ENCODE measurements at places on chromosomes 3 and 15. TPM values are rescaled to one million over a fixed set of nuclear protein-coding genes. Genes with fewer than 3 reads are reported as not detected.

Gene THRB
- total RNA-seq = 18.6 TPM

- peak; percentile 6 for DNase-seq
Measured at GRCh38 chr3:10315101-10315500, 5.8 kb downstream of the SEC13 start.

Gene GABRA5
- total RNA-seq = not detected

- no peak for DNase-seq
Measured at GRCh38 chr3:153894857-153895256, 226.3 kb upstream of the ARHGEF26 start.

- no peak for DNase-seq
Measured at GRCh38 chr3:114445233-114445632, 151.4 kb downstream of the TIGIT start.

DNA sequence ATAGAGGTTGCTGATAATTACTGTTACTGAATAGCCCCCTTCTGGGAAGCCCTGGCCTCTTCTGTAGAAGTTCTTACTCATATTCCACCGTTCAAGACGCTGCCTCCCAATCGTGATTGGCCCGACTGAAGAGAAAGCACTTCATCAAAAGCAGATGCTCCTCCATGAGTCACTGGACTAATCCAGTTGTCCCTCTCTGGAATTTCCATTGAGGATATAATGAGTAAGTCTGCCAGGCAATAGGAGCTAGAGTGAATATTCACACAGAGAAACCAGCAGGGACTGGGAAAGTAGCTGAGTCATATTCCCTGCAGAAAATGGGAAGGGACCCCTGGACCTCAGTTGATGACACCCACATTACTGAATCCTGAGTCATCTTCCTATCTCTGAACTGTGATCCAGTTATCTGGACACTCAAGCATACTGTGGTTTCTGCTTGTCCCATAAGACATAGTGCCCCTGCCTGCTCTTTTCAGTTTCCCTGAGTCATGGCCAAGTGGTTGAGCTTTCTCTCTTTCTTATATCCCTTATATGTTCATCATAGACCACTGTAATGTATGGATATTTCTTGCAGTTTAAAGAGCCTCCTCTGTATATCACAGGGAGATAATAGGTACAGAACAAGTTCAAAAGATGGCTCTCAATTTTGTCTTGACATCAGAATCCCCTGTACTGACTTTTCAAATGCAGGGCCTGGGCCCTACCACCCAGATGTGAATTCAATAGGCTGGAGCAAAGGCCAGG is 151.2 kb upstream of the CDIN1 start:
- no peak for DNase-seq

Gene TMEM158
- total RNA-seq = 15.0 TPM

- no peak for DNase-seq
Measured at GRCh38 chr3:182023843-182024242, 312.1 kb downstream of the SOX2 start.

Gene PRR20G
- not detected for total RNA-seq

Gene SHISA5
- total RNA-seq = 119 TPM

Measured in omental fat pad (tissue), 4 donors.